ENCODE measurements at places on chromosomes 2 and 18. TPM values are rescaled to one million over a fixed set of nuclear protein-coding genes. Genes with fewer than 3 reads are reported as not detected.

The MOCOS gene
- 5.5 TPM for total RNA-seq

The ELOA2 gene
- total RNA-seq, result not detected

The CASP10 gene
- 30.3 TPM for total RNA-seq

The GREB1L gene
- 0.55 TPM for total RNA-seq

The RAD51AP2 gene
- not detected for total RNA-seq

The CYTIP gene
- 10.9 TPM for total RNA-seq

The ASB3 gene
- 24.1 TPM for total RNA-seq

The PTPN4 gene
- total RNA-seq, result 40.1 TPM

The PLB1 gene
- 6.8 TPM for total RNA-seq

The UGT1A10 gene
- total RNA-seq, result not detected

The ACVR1C gene
- 1.3 TPM for total RNA-seq

The KATNAL2 gene
- 2.4 TPM for total RNA-seq

The RIT2 gene
- not detected for total RNA-seq

The ADD2 gene
- 12.2 TPM for total RNA-seq

The CAVIN2 gene
- total RNA-seq, result 76.9 TPM

The SAG gene
- total RNA-seq, result not detected

The ACADL gene
- total RNA-seq, result 32.9 TPM

The PAX3 gene
- not detected for total RNA-seq

The RAB3GAP1 gene
- total RNA-seq, result 45.2 TPM

The COPS9 gene
- 108 TPM for total RNA-seq

The ALKAL2 gene
- total RNA-seq, result 8.9 TPM

The CLEC4F gene
- total RNA-seq, result 0.20 TPM

The NOSTRIN gene
- 25.7 TPM for total RNA-seq

The RGPD3 gene
- not detected for total RNA-seq

The SNORC gene
- 3.6 TPM for total RNA-seq

The KANSL1L gene
- 31.5 TPM for total RNA-seq

The HOXD4 gene
- 0.17 TPM for total RNA-seq

The TOGARAM2 gene
- 7.3 TPM for total RNA-seq

The CAPN14 gene
- 0.26 TPM for total RNA-seq

The KCNK3 gene
- total RNA-seq, result 17.8 TPM

The POU3F3 gene
- not detected for total RNA-seq

The UGT1A1 gene
- 0.24 TPM for total RNA-seq

The C2orf72 gene
- 0.67 TPM for total RNA-seq

The VWC2L gene
- not detected for total RNA-seq

The LRP1B gene
- total RNA-seq, result 0.05 TPM

The DSC3 gene
- total RNA-seq, result not detected

The SGO2 gene
- total RNA-seq, result 7.2 TPM

The ONECUT2 gene
- total RNA-seq, result 0.26 TPM

The GAL3ST2 gene
- total RNA-seq, result not detected

The VWA3B gene
- 3.5 TPM for total RNA-seq

The AMER3 gene
- not detected for total RNA-seq

The GALNT14 gene
- 2.1 TPM for total RNA-seq

The ASTL gene
- total RNA-seq, result not detected

The BOK gene
- total RNA-seq, result 66.5 TPM

The FBLN7 gene
- 2.6 TPM for total RNA-seq

The COLEC11 gene
- 0.84 TPM for total RNA-seq

The COL4A4 gene
- 14.1 TPM for total RNA-seq

The DUSP2 gene
- total RNA-seq, result 3.6 TPM

The ARHGAP15 gene
- total RNA-seq, result 20.6 TPM

The CDC42EP3 gene
- 37.7 TPM for total RNA-seq

The CDCA7 gene
- 2.3 TPM for total RNA-seq

The ANKRD30B gene
- not detected for total RNA-seq

The EPB41L5 gene
- total RNA-seq, result 53.8 TPM

The EEF1B2 gene
- total RNA-seq, result 396 TPM

The STK25 gene
- 125 TPM for total RNA-seq

The MAIP1 gene
- total RNA-seq, result 20.2 TPM

The CRACDL gene
- total RNA-seq, result 14.1 TPM
